ENCODE measurements at places on chromosomes 7 and 10. TPM values are rescaled to one million over a fixed set of nuclear protein-coding genes. Genes with fewer than 3 reads are reported as not detected.

DNA sequence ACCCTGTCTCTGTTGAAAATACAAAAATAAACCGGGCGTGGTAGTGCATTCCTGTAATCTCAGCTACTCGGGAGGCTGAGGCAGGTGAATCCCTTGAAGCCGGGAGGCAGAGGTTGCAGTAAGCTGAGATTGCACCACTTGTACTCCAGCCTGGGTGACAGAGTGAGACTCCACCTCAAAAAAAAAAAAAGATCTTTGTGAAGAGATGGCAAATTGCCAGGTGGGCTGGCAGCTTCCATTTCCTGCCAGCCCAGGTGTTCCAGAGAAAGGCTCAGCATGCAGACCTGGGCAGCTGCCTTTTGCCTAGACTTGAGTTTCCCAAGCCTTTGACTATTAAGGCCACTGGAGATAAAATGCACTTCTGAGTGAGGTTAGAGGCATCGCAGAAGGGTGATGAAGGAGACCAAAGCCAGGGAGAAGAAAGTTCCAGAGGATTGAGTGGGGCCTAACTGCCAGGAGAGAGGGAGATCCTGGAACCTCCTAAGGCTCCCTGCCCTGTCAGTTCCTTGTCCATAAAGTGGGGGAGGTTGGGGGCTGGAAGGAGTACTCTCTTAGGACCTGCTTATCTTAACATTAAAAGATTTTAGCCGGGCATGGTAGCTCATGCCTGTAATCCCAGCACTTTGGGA is 10.0 kb upstream of the DDIT4 start:
- peak; percentile 88 for DNase-seq
- no peaks in the 10 kb centered on the region for H3K27me3 ChIP-seq
- H3K4me3 ChIP-seq, result no peak overlapping the region
- H3K4me1 ChIP-seq, result peaks cover 52% of the 10 kb centered on the region

DNA sequence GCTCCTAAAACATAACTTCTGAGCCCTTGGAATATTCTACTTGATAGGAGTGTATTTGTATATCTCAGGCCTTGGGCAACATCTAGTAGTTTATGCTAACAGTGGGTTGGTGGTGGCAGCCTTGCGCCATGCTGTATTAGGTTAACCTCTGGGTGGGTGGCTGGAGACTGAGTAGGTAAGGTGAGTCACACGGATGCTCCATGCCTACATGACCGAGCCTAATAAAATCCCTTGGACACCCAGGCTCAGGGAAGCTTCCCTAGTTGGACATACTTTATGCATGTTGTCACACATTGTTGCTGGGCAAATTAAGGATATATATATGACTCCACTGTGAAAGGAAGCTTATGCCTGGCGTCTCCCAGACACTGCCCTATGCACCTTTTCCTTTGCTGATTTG is 6.0 kb upstream of the DAGLB start:
- no peaks in the 10 kb centered on the region for H3K27me3 ChIP-seq
- H3K36me3 ChIP-seq, result no peaks in the 10 kb centered on the region
- H3K4me3 ChIP-seq, result no peak overlapping the region

GRCh38 chr7:92343714-92344113 is 97.9 kb downstream of the ANKIB1 start:
- no peaks in the 10 kb centered on the region for H3K4me1 ChIP-seq
- no peak overlapping the region for H3K27ac ChIP-seq
- no peaks in the 10 kb centered on the region for H3K36me3 ChIP-seq
- no peak overlapping the region for H3K4me3 ChIP-seq

- no peak overlapping the region for H3K4me3 ChIP-seq
- H3K27ac ChIP-seq, result no peak overlapping the region
- H3K27me3 ChIP-seq, result no peaks in the 10 kb centered on the region
- DNase-seq, result peak; percentile 80
- peaks cover 41% of the 10 kb centered on the region for H3K4me1 ChIP-seq
These were observed 67.8 kb upstream of the TNRC18 start for GRCh38 chr7:5491251-5492019.

DNA sequence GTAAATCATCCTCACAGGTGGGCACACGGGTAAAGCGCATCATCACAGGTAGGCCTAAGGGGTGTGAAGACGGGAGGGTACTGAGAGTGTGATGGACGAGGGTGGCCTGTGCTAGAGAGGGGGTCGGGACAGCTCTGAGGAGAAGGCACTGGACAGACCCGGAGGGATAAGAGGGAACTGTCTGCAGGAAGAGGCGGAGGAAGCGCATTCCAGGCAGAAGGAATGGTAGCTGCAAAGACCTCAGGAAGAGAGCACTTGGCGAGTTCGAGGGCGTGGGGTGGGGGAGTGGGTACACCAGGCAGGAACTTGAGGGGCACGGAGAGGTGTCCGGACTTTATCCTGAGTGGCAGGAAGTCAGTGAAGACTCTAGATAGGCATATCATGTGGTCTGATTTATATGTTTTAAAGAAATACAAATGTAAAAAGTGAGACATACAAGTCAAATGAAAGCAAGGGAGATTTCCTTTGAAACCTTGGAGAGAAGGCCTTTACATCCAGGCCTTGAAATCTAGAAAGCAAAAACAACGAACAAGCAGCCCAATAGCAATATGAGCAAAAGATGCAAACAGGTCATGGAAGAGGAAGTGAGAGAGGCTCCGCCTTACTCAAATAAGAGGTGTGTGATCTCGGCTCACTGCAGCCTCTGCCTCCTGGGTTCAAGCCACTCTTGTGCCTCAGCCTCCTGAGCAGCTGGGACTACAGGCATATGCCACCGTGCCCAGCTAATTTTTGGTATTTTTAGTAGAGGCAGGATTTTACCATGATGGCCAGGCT is 3.6 kb downstream of the LHPP start:
- no peak for DNase-seq
- peak overlapping the region; percentile 55 for H3K27ac ChIP-seq
- no peaks in the 10 kb centered on the region for H3K27me3 ChIP-seq
- H3K4me1 ChIP-seq, result peaks cover 36% of the 10 kb centered on the region
- H3K36me3 ChIP-seq, result no peaks in the 10 kb centered on the region
- H3K4me3 ChIP-seq, result no peak overlapping the region

GRCh38 chr10:69656742-69657269 is 26.8 kb downstream of the FAM241B start:
- no peaks in the 10 kb centered on the region for H3K4me1 ChIP-seq
- H3K4me3 ChIP-seq, result no peak overlapping the region
- no peak overlapping the region for H3K27ac ChIP-seq
- DNase-seq, result no peak
- no peaks in the 10 kb centered on the region for H3K36me3 ChIP-seq

DNA sequence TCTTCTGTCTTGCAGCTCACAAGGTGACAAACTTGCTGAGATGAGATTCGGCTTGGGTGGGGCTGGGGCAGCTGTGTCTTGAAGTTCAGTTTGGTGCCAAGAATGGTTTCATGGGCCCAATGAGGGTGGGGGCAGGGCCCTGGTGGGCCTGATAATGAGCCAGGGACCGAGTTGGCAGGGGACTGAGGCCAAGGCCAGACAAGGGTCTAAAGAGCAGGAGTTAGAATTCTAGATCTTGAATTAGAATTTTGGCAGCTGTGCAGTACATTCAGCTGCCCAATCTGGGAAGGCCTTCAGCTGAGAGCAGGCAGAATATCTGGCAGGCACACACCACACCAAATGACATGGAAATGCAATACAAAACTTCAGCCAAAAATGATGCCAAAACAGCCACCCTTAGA is 1.5 kb upstream of the JAZF1 start:
- peak; percentile 20 for DNase-seq
- no peak overlapping the region for H3K4me3 ChIP-seq
- H3K27ac ChIP-seq, result no peak overlapping the region
- H3K36me3 ChIP-seq, result no peaks in the 10 kb centered on the region
- peaks cover 14% of the 10 kb centered on the region for H3K4me1 ChIP-seq

DNA sequence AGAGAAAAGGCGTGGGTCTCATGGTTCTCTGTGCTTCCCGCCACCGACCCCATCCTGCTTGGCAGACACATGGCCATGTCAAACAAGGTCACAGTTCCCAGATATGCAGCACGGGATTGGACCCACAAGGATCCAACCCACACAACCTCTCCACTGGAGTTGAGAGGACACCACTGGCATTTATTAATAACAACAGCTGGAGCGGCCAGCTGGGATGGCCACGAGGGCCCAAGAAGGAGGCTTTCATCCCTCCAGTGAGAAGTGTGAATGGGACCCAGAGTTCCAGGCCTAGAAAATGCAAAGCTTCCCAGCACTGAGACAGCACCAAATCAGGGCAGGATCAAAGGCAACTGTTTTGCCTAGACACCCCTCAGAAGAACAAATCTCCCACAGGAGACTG is 31.5 kb downstream of the FGFR2 start:
- DNase-seq, result no peak
- H3K4me1 ChIP-seq, result no peaks in the 10 kb centered on the region
- no peaks in the 10 kb centered on the region for H3K27me3 ChIP-seq
- no peak overlapping the region for H3K4me3 ChIP-seq
- no peaks in the 10 kb centered on the region for H3K36me3 ChIP-seq
- H3K27ac ChIP-seq, result no peak overlapping the region

- no peak overlapping the region for H3K27ac ChIP-seq
- no peak for DNase-seq
- H3K4me1 ChIP-seq, result no peaks in the 10 kb centered on the region
- H3K4me3 ChIP-seq, result no peak overlapping the region
- H3K27me3 ChIP-seq, result no peaks in the 10 kb centered on the region
- H3K36me3 ChIP-seq, result no peaks in the 10 kb centered on the region
These were observed 10.2 kb upstream of the TMEM254 start for GRCh38 chr10:80068270-80068669.

DNA sequence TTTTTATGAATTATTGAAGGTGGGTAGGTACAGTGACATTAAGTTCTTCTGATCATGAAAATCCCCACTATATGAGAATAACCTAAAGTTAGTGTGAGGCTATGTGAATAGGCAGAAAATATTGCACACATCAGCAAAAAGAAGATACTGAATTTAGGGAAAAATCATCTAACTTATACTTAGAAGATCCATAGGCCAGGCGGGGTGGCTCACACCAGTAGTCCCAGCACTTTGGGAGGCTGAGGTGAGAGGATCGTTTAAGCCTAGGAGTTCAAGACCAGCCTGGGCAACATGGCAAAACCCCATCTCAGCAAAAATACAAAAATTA is 49.5 kb upstream of the ARHGAP12 start:
- DNase-seq, result no peak
- no peaks in the 10 kb centered on the region for H3K27me3 ChIP-seq
- H3K36me3 ChIP-seq, result no peaks in the 10 kb centered on the region
- no peak overlapping the region for H3K27ac ChIP-seq
- peaks cover 4% of the 10 kb centered on the region for H3K4me1 ChIP-seq
- H3K4me3 ChIP-seq, result no peak overlapping the region

DNA sequence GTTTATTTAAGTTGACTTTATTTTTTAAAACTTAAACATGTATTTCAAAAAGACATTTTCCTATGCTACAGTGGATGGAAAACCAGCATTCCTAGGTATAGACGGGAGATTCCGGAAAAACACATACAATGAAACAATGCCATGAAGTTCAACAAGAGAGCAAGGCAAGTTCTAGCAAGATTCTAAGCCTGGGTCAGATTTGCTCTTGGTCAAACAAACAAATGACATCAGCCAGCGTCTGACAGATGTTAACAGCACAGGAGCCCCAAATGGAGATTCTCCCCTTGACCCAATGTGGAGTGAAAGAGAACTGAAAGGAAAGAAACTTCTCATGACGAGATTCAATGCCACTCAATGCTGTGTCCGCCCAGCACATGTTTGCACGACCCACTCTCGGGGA is 149.9 kb downstream of the NEURL1 start:
- peaks cover 14% of the 10 kb centered on the region for H3K4me1 ChIP-seq
- no peak overlapping the region for H3K27ac ChIP-seq
- no peak for DNase-seq

- H3K36me3 ChIP-seq, result no peaks in the 10 kb centered on the region
- no peak overlapping the region for H3K4me3 ChIP-seq
- H3K27me3 ChIP-seq, result no peaks in the 10 kb centered on the region
- DNase-seq, result no peak
- H3K4me1 ChIP-seq, result no peaks in the 10 kb centered on the region
These were observed 194.8 kb upstream of the ZNF32 start for GRCh38 chr10:43843321-43844101.

GRCh38 chr10:68955355-68955831 is 577 bp upstream of the DDX21 start:
- H3K27me3 ChIP-seq, result no peaks in the 10 kb centered on the region
- peak overlapping the region; percentile 45 for H3K27ac ChIP-seq
- H3K36me3 ChIP-seq, result no peaks in the 10 kb centered on the region
- peak overlapping the region; percentile 79 for H3K4me3 ChIP-seq
- no peaks in the 10 kb centered on the region for H3K4me1 ChIP-seq

- H3K4me3 ChIP-seq, result no peak overlapping the region
- H3K36me3 ChIP-seq, result no peaks in the 10 kb centered on the region
- no peak overlapping the region for H3K27ac ChIP-seq
- no peak for DNase-seq
These were observed 369.3 kb downstream of the CALN1 start for GRCh38 chr7:72042855-72043254.

GRCh38 chr7:16532272-16532671 is 5.6 kb downstream of the LRRC72 start:
- no peaks in the 10 kb centered on the region for H3K27me3 ChIP-seq
- H3K36me3 ChIP-seq, result no peaks in the 10 kb centered on the region
- H3K27ac ChIP-seq, result no peak overlapping the region
- DNase-seq, result no peak
- H3K4me1 ChIP-seq, result no peaks in the 10 kb centered on the region

GRCh38 chr10:90047243-90047729 is 345.9 kb downstream of the KIF20B start:
- H3K36me3 ChIP-seq, result no peaks in the 10 kb centered on the region
- no peaks in the 10 kb centered on the region for H3K4me1 ChIP-seq
- no peak for DNase-seq
- H3K27me3 ChIP-seq, result no peaks in the 10 kb centered on the region

GRCh38 chr10:76962851-76963250 is 674.8 kb downstream of the KCNMA1 start:
- H3K4me1 ChIP-seq, result no peaks in the 10 kb centered on the region
- H3K36me3 ChIP-seq, result no peaks in the 10 kb centered on the region
- H3K4me3 ChIP-seq, result no peak overlapping the region
- no peak for DNase-seq
- H3K27ac ChIP-seq, result no peak overlapping the region

DNA sequence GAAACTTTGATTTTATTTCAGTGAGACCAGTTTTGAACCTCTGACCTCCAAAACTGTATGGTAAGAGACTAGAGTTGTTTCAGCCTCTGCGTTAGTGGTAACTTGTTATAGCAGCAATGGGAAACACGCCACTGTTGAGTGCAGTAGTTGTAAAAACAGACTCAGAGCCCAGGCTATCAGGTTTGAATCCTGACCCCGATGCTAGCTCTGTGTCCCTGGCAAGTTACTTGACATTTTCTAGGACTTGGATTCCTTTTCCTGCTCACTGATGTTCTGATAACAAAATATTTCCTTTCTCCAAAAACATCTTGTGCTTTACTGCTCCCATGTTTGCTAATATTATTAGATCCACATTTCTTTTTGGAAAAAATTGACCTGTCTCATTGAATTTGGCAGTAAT is 131.0 kb downstream of the PLXDC2 start:
- no peaks in the 10 kb centered on the region for H3K4me1 ChIP-seq
- H3K36me3 ChIP-seq, result no peaks in the 10 kb centered on the region
- no peak overlapping the region for H3K27ac ChIP-seq
- no peaks in the 10 kb centered on the region for H3K27me3 ChIP-seq
- no peak for DNase-seq

Gene VIPR2
- total RNA-seq, result not detected

Gene DENND2A
- 10.9 TPM for total RNA-seq

Gene ZNF425
- 3.6 TPM for total RNA-seq

Gene CELF2
- total RNA-seq, result 37.1 TPM

Gene FOXP2
- 46.5 TPM for total RNA-seq

Gene IFIT1
- 8.4 TPM for total RNA-seq

Gene TMEM225B
- total RNA-seq, result 2.6 TPM

Gene TNS3
- total RNA-seq, result 65.8 TPM

Gene AOAH
- total RNA-seq, result 7.4 TPM

Gene FKBP9
- 139 TPM for total RNA-seq

Gene PRRT4
- total RNA-seq, result not detected

Gene NEUROD6
- total RNA-seq, result not detected

Gene GPR37
- not detected for total RNA-seq

Gene AKR1D1
- not detected for total RNA-seq

Measured in thyroid gland (tissue), 4 donors.